ENCODE measurements at places on chromosomes 7 and 10. TPM values are rescaled to one million over a fixed set of nuclear protein-coding genes. Genes with fewer than 3 reads are reported as not detected.

DNA sequence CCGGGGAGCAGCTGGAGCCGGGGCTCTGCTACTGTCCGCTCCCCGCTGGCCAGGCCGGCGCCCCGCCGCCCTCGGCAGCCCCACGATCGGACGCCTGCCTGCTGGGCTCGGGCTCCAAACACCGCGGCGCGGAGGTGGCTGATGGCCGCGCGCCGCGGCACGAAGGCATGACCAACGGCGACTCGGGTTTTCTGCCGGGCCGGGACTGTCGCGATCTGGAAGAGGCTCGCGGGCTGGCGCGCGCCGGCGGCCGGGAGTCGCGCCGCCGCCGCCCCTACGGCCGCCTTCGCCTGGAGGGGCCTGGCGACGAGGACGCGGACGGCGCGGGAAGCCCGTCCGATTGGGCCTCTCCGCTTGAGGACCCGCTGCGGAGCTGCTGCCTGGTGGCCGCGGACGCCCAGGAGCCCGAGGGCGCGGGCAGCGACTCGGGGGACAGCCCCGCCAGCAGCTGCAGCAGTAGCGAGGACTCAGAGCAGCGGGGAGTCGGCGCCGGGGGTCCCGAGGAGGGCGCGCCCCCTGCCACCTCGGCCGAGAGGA is 570 bp downstream of the TBC1D12 start:
- H3K27ac ChIP-seq = peak overlapping the region; percentile 80
- H3K4me1 ChIP-seq = no peaks in the 10 kb centered on the region
- DNase-seq = peak; percentile 82
- H3K27me3 ChIP-seq = no peaks in the 10 kb centered on the region

- no peak for DNase-seq
- H3K27me3 ChIP-seq = no peaks in the 10 kb centered on the region
- H3K36me3 ChIP-seq = no peaks in the 10 kb centered on the region
Measured at GRCh38 chr10:11538834-11539190, 72.6 kb downstream of the USP6NL start.

GRCh38 chr7:19097165-19098055 is 20.0 kb downstream of the TWIST1 start:
- no peak for DNase-seq
- H3K27me3 ChIP-seq = no peaks in the 10 kb centered on the region
- peaks cover 7% of the 10 kb centered on the region for H3K36me3 ChIP-seq
- H3K4me3 ChIP-seq = peak overlapping the region; percentile 56

- peak overlapping the region; percentile 18 for H3K27ac ChIP-seq
- no peak for DNase-seq
- no peaks in the 10 kb centered on the region for H3K27me3 ChIP-seq
Measured at GRCh38 chr10:84540022-84540616, 211.7 kb downstream of the CCSER2 start.

GRCh38 chr7:38679419-38679818 is 48.2 kb upstream of the AMPH start:
- no peaks in the 10 kb centered on the region for H3K36me3 ChIP-seq
- H3K27me3 ChIP-seq = no peaks in the 10 kb centered on the region
- DNase-seq = no peak
- H3K27ac ChIP-seq = no peak overlapping the region
- H3K4me3 ChIP-seq = no peak overlapping the region

COBL gene
- not detected for polyA plus RNA-seq

DNA sequence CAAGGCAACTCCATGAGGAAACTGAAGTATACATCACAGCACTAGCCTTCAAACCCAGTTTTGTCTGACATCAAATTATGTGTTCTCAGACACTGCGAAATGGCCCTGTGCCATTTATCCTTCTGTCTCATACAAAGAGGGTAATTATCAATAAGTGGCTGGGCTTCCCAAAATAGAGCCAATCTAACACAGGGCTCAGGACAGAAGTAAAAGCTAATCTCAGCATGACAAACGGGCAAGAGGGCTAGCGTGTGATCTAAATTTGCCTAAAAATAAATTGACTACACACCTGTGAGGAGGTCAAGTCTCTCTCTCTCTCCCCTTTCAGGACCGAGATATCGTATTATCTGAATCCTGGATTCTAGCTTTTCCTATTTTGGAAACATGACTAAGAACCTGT is 67.2 kb downstream of the DGKB start:
- DNase-seq = no peak
- no peaks in the 10 kb centered on the region for H3K36me3 ChIP-seq
- H3K4me3 ChIP-seq = no peak overlapping the region
- H3K27ac ChIP-seq = peak overlapping the region; percentile 92
- H3K27me3 ChIP-seq = no peaks in the 10 kb centered on the region
- H3K4me1 ChIP-seq = peaks cover 50% of the 10 kb centered on the region

GRCh38 chr10:24382596-24382978 is 173.6 kb downstream of the KIAA1217 start:
- DNase-seq = no peak
- no peaks in the 10 kb centered on the region for H3K36me3 ChIP-seq
- H3K27me3 ChIP-seq = no peaks in the 10 kb centered on the region
- peaks cover 3% of the 10 kb centered on the region for H3K4me1 ChIP-seq

DNA sequence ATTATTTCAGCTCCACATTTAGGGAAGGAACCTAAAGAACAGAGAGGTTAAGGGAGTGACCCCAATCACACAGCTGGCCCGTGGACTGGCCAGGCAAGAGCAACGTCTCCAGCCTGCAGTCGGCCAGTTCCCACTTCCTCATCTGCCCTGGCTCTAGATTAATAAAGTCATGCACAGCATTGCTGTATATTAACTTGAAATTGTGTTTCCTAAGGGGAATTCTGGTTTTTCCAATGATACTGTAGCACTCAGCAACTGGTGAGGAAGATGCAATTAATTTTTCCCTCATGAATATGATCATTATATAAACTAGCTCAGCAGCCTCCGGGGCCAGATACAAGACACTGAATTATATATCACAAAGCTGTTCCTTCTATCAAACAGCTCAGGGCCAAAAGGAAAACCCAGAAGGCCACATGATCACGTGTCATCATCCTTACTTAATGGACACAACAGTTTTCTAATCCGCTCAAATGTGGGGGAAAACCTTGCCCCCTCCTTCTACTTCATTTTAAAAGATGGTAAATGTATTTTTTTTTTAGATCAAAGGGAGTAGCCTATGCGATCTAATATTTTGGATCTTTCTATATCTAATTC is 295.3 kb upstream of the PRKCQ start:
- DNase-seq = no peak
- no peak overlapping the region for H3K27ac ChIP-seq
- H3K4me1 ChIP-seq = peaks cover 4% of the 10 kb centered on the region

GRCh38 chr7:29291723-29292618 is 97.4 kb downstream of the CHN2 start:
- peaks cover 16% of the 10 kb centered on the region for H3K4me1 ChIP-seq
- H3K27me3 ChIP-seq = no peaks in the 10 kb centered on the region
- H3K27ac ChIP-seq = no peak overlapping the region

DNA sequence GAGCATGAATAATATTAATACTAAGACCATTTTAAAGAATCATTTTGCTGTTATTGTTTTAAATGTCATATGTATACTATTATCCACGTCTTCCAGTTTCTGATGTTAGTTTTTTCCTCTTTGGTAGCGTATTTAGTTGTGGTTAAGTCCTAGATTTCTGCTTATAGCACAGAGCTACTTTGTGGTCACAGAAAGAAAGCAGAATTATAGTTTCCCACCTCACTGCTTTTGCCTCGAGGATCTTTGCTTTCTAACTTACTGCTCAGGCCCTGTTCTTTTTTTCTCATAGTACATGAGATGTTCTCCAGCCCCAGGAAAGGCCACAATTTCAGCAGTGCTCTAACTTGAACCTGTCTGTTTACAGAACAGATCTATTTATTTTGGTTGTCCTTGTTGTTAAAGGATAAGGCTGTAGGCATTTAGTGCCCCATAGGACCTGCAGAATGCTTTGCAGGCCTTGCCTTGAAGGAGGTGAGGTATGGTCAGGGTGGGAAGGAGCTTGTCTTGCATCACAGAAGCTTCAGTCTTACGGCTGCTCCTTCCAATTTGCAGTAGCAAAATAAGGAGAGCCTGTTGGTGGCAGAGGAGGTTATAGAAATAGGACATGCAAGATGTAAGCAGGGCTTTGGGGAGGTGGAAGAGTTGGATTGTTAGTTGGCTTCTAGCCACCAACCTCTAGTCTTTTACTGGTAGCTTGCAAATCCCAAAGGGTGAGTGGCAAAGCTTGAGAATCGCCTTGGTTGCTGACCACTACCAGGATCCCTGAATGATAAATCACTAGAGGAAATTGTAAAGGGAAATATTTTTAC is 129.1 kb downstream of the LRRC4 start:
- no peak overlapping the region for H3K27ac ChIP-seq
- peaks cover 10% of the 10 kb centered on the region for H3K36me3 ChIP-seq
- no peaks in the 10 kb centered on the region for H3K27me3 ChIP-seq
- DNase-seq = no peak

ARHGEF5 gene
- 0.07 TPM for polyA plus RNA-seq

DNA sequence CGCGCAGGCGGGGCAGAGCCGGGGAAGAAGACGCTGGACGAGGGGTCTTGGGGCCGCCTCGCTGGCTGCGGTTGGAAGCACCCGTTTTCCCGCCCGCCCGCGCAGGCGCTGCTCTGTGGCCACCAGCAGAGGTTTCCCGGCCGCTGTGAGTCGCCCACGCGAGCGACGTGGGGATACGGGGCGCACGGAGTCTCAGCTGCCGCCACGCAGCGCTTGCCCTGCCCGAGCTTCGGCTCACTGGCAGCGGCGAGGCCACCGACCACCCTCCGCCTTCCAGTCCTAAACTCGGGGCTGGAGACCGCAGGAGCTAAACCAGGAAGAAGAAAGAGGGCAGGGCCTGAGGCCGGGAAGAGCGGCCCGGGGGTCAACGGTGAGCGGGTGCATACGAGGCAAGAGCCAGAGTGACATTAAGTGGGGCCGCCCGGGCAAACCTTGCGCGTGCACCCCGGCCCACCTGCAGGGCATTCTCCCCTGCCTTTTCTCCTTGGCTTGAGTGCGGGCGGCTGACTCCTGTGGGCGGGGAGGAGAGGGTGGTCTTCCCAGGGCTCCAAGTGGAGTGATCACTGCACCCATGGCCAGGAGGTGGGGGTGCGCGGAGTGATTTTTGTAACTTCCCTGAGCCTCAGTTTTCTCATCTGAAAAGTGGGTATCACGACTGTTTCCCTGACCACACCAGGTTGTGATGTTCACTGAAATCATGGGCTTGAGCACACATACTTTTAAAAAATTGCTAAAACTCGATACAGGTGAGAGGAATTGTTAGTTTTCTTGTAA is 7.1 kb upstream of the EMX2 start:
- H3K27me3 ChIP-seq = peaks cover 77% of the 10 kb centered on the region
- no peak overlapping the region for H3K27ac ChIP-seq
- H3K4me1 ChIP-seq = peaks cover 21% of the 10 kb centered on the region
- DNase-seq = no peak

- no peaks in the 10 kb centered on the region for H3K4me1 ChIP-seq
- H3K36me3 ChIP-seq = peaks cover 67% of the 10 kb centered on the region
- no peaks in the 10 kb centered on the region for H3K27me3 ChIP-seq
- no peak overlapping the region for H3K4me3 ChIP-seq
- no peak overlapping the region for H3K27ac ChIP-seq
Measured at GRCh38 chr7:87899255-87899654, 23.0 kb downstream of the DBF4 start.

Measured in SK-N-SH (cell line).